ENCODE measurements at places on chromosomes 11 and 22.

- DNase-seq, result peak; percentile 85
Observed at GRCh38 chr11:123478352-123478987, 48.4 kb downstream of the GRAMD1B start.

DNA sequence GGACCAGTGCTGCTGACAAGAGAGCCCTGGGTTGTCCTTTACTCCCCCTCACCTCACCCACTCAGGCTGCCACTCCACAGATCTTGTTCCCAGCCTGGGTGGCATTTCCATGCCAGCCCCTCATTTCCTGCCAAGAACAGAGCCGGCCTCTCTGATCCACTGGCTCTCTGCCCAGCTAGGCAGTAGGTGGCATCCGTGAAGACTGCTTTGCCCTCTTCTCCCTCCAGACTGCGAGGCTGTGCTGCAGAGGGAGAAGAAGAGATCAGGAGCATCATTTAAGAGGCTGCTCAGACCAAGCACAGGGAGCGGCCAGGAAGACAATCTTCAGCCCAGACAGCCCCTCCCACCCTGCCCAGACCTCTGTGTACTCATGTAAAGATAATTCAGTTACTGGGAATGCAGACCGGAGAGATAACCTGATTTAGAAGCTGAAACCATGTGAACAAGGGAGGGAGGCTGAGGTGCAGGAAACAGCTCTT is 126.9 kb upstream of the NCAM1 start:
- DNase-seq, result no peak

GRCh38 chr22:49906071-49906798 is 12.0 kb downstream of the ALG12 start:
- DNase-seq, result no peak

- DNase-seq, result peak; percentile 34
Observed at GRCh38 chr11:36077886-36078685, 134.2 kb downstream of the LDLRAD3 start.

DNA sequence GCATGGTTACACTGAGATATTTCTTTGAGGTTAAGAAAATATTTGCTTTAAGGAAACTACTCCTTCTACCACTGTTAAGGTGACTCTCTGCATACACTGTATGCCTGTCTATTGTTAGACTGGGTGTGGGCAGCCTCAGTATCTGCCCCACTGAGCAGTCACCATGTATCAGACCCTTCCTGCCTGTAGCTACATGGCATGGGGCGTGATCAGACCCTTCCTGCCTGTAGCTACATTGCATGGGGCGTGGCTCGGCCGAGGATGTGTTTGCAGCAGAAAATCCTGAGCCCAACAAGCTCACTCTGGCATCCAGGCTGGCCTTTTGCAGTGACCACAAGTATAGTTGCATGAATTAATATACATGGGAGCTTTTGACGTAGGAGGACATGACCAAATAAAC is 669.4 kb downstream of the OPCML start:
- DNase-seq, result no peak

GRCh38 chr22:30876915-30877553 is 91.5 kb downstream of the MORC2 start:
- DNase-seq, result peak; percentile 23

DNA sequence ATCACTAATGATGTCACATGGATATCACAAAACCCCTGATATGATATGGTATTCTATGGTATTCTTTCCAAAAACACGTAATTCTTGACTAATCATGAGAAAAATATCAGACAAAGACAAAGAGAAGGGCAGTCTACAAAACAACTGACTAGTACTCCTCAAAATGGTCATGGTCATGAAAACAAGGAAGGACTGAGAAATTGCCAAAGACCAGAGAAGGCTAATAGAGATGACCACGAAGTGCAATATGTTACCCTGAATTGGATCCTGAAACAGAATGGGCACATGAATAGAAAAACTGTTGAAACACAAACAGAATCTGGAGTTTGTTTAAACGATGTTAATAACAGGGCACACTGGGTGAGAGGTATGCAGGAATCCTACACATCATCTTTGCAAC is 10.2 kb downstream of the CKAP5 start:
- DNase-seq, result no peak

DNA sequence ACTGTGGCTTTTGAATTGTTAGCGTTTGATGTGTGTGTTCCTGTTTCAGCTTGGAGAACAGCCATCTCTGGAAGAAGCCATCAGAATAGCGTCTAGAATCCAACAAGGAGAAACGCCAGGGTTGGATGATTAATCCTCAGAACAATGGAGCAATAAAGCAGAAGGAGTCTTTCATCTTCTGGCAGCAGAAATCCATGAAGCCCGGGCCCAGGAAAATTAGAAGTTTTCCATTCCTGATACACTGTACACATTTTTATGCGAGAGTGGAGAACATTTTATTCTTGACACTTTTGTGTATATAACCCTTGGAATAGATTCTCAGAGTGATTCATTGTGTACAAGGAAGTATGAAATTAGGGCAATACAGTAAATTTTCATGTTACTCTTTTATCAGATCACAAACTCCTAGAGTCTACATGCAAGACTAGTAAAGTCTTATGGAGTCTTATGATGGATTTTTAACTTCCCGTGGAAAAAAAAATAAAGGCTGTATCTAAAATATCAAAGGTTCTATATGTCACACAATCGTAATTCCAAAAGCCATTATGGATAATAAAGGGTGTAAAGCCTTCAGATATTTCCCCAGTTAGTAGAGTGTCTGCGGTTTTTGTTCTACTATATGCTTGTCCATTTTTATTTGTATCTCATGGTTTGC is 45.9 kb upstream of the WEE1 start:
- peak; percentile 90 for DNase-seq

DNA sequence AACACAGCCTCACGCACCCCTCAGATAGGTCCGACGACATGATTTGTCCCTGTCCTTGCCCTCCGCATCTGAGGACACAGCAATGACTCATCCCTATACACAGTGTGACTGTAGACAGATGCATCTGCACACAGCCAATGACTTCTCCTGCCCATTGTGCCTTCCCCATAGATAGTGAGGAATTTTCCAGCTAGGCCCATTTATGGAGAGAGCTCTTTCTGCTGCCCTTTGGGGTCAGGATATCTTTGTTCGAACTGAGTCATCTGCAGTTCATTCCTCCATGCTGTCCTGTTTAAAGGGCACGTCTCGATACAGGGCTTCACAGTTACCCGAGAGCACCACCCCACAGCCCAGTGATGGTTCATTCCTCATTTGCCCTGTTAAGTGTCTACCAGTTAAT is 96.7 kb downstream of the LARGE1 start:
- peak; percentile 59 for DNase-seq

- peak; percentile 58 for DNase-seq
Observed at GRCh38 chr22:29457730-29458129, 19.3 kb downstream of the RFPL1 start.

DNA sequence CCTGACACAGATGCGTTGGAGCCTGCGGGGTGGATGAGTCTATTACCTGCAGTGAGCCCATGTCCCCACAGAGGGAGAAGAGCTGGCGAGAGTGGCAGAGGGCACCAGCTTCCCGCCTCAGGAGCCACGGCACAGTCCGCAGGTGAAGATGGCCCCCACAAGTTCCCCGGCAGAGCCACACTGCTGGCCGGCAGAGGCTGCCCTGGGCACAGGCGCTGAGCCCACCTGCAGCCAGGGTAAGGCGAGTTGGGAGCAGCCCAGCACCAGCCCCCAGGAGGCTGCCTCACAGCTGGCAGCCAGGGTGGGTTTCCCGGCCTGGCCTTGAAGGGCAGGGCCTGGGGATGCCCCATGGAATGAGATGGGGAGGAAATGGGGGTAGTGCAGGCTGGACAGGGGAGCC is 5.2 kb upstream of the SUSD2 start:
- DNase-seq, result no peak

- peak; percentile 77 for DNase-seq
Observed at GRCh38 chr11:3865388-3866193, 10.1 kb downstream of the STIM1 start.

- no peak for DNase-seq
Observed at GRCh38 chr11:119189393-119189792, 4.1 kb downstream of the NHERF4 start.

- peak; percentile 62 for DNase-seq
Observed at GRCh38 chr11:122230385-122230755, 114.4 kb upstream of the BLID start.

- peak; percentile 81 for DNase-seq
Observed at GRCh38 chr11:61695917-61696316, 15.7 kb downstream of the DAGLA start.

DNA sequence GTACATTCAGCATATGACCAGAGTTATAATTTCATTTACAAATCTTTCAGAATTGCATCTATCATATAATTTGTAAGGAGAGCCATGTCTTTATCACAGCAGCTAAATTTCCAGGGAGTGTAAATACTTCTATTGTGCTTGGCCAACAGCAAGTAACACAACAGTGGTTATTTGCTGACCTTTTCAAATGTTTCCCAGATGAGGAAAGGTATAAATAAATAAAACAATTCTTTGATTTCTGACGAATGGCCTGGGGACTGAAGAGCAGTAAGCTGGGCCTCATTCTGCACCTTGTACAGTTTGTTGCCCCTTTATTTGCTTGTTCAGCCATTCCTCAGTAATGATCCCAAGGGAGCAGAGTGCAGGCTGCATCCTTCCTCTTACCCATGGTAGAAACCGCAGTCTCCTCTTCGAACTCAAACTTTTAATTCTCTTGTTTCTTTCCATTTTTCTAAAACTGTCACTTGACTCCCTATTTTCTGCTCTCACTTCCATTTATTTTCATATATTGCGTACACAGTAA is 132.8 kb downstream of the DDX10 start:
- no peak for DNase-seq

- no peak for DNase-seq
Observed at GRCh38 chr11:115135936-115136335, 368.3 kb downstream of the CADM1 start.

DNA sequence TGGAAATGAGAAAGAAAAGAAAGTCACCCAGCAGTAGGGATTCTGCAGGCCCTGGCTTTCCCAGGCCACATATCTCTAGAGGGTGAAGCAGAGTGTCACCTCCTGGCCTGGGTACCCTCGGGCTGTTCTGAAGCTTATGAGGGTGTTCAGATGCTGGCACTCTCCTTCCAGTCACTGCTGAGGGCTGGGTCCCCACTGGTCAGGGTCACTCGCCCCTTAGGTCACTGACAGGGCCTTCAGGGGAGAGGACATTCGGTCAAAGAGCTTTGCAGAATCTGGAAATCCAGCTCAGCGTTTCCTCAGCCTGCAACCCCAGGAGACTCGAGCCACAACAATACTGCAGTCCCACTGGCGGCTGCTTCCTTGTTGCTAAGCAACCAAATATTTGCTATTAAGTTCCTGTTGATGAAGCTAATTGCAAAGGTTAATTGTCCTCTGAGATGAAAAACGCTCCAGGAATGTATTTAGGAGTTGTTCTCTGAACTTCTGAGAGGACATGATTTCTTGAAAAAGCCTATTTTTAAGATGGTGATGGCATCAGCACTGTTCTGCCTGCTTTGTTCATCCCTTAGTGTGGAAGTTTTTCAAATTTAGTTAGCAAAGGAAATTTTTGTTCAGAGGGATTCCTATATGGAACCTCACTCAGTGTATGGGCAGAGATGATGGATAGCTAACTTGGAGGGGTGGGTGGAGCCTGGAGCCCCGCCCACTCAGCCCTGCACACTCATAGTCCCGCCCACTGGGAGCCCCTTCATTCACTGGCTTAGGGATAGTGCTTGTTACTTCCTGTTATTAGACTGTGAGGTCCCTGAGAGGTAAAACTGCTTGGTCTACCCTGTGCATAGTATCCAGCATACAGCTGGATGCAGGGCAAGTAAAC is 109.2 kb downstream of the CSNK2A3 start:
- peak; percentile 29 for DNase-seq

DNA sequence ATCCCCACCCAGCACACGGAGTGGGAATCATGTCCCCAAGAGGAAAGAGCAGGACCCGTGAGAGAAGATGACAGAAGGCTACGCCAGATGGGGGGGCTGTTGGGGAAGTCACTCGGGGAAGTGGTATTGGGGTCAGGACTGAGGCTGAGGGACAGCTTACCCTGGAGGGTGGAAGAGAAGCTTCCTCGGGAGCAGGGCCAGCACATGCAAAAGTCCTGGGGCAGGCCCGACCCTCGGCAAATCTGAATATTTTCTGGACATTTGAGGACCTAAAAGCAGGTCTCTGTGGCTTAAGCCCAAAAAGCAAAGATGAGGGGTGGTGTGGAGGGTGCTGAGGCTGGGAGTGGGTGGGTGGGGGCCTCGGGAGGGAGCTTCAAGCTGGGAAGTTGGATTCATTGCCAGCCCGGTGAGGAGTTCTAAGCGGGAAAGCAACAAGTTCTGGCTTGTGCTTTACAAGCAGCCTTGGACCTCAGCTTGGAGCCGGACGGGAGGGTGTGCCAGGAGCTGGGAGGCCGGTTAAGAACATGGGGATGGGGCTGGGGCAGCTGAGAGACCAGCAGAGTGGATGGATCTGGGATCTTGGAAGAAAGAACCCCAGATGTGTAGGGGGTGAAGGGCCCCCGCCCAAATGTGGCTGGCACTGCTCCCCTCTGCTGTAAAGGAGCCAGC is 34.9 kb downstream of the GRAMD4 start:
- no peak for DNase-seq

GRCh38 chr22:29393019-29393608 is 4.7 kb upstream of the AP1B1 start:
- DNase-seq, result no peak

DNA sequence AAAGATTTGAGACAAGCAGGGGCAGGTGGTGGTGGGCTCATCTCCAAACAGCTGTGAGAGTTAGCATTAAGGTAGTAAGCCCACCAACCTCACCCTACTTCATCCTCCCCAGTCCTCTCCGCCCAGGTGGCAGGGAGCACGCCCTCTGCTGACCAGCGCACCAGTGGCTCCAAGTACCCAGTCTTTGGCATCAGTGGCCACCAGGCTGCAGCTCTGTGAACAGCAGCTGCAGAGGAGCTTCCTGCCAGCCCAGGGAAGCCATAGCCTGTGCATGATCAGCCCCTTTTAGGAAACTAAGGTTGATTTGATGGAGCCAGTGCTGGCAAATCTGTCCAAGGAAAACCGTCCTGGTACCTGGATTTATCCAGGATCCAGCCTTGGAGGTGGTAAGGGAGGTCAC is 21.7 kb downstream of the CAVIN3 start:
- peak; percentile 50 for DNase-seq

- DNase-seq, result no peak
Observed at GRCh38 chr11:94681140-94681539, 87.0 kb upstream of the AMOTL1 start.

DNA sequence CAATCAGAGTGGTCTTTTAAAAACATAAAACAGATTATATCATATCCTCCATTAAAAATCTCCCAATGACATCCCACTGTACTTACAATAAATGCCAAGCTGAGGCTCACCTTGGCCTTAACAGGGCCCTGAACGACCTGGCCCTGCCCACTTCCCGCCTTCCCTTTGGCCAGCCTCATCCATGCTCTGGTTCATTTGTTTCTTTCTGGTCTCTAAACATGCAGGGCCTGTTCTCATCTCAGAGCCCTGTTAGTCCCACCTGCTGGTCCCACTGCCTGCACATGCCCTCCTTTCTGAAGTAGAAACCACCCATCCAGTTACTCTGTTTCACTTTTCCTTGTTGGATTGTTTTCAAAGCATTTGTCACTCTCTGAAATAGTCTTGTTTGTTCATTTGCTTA is 227.4 kb downstream of the INSC start:
- DNase-seq, result no peak

- DNase-seq, result no peak
Observed at GRCh38 chr11:30350384-30350783, 27.5 kb downstream of the ARL14EP start.

Data from EH (cell line).